ENCODE measurements at places on chromosomes 4 and X.

GRCh38 chr4:81491943-81492342 is 20.2 kb upstream of the RASGEF1B start:
- no peak for DNase-seq

DNA sequence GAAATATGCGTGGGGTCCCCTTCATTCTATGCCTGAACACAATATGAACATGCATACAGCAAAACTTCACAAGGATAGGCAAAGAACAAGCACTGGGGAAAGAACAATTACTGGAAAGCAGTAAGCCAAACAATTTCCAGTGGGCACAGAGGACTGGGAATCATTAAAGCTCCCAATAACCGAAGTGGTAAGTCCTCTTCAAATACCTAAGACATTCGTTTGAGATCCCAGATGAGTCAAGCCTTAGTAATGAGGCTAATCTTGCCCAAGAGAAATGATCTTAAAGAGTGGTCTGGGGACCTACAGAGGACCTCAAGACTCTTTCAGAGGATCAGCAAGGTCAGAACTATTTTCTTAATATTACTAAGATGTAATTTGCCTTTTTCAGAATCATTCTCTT is 28.6 kb downstream of the ANAPC10 start:
- DNase-seq: no peak

DNA sequence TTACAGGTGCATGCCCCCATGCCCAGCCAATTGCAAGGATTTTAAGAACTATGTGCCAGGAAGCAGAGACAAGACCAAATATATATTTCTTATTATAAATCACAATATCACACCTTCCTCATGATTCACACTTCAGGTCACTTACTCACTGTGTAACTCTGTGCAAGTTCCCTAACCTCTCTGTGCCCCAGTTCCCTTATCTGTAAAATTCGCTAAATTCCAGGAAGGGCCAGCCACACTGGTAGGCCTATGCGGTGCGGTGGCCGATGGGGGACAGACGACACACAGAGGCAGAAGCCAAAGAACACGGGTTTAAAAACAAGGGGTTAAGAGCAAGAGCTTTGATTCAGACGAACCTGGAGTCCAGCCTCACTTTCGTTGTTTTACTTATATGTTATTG is 2.8 kb downstream of the TRIM2 start:
- DNase-seq: no peak

GRCh38 chrX:115719171-115719570 is 158.2 kb downstream of the PLS3 start:
- no peak for DNase-seq

GRCh38 chr4:8267077-8267476 is 2.5 kb upstream of the HTRA3 start:
- DNase-seq: no peak

DNA sequence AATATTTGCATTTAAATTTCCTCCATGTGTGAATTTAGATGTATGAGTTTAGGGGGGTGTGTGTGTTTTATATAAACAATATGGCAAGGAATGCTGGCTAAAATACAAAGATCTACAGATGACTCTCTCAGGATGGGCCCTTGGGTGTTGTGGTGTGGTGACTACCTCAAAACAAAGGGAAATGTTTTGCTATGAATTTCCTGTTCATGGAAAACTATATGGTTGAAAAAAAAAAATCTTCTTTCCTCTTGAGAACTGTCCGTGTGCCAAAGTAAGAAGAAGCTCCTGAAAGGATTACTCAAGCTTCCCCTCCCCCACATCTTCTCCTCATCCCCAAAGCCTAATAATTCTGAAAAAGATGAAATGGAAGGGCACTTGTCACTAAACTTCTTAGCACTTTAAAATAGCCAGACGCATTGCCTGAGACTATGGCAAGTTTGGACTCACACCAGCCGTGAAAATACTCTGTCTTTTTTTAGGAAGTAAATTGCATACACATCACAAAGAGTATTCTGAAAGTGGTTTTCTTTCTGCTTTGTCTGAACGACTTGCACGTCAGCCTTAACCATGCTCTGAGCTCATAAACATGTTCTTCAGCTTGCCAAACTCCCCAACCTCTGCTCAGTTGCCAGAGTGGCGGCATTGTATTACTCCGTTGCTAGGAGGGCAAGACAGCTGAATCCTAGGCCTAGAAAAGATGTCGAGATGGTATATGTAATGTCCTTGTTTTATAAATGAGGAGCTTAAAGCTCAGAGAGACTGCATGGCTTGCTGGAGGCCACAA is 250.4 kb upstream of the JADE1 start:
- DNase-seq: no peak

- no peak for DNase-seq
Observed at GRCh38 chr4:67292636-67293035, 252.7 kb downstream of the CENPC start.

Measured in activated effector memory CD4-positive, alpha-beta T cell treated with anti-CD3 and anti-CD28 coated beads, Interleukin-2, amount 50 U/mL, for 16 hours (primary cell).